ENCODE measurements at places on chromosomes 2 and 18.
A peak's percentile ranks its signal among the peaks of the same experiment; 100 is the strongest.

DNA sequence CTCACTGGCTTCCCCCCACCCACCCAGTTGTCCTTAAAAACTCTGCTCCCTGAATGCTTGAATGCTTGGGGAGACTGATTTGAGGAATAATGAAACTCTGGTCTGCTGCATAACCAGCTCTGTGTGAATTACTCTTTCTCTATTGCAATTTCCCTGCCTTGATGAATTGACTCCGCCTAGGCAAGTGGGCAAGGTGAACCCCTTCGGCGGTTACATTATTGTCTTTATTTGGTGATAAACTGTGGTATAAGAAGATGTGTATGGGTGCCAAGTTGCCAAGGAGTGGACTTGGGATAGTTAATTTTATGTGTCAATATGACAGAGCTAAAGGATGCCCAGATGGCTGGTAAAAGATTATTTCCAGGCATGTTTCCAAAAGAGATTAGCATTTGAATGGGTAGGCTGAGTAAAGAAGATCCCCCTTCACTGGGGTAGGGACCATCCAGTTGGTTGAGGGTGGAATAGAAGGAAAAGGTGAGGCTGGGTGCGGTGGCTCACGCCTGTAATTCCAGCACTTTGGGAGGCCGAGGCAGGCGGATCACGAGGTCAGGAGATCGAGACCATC, 98.5 kb upstream of the HAAO start:
- no peak for DNase-seq

GRCh38 chr2:132915812-132916549, 246.0 kb upstream of the LYPD1 start:
- no peak for DNase-seq

GRCh38 chr2:100865816-100866460, 46.0 kb downstream of the NPAS2 start:
- DNase-seq, result no peak

- DNase-seq, result no peak
Observed at GRCh38 chr2:120687210-120687609, 48.5 kb upstream of the GLI2 start.

DNA sequence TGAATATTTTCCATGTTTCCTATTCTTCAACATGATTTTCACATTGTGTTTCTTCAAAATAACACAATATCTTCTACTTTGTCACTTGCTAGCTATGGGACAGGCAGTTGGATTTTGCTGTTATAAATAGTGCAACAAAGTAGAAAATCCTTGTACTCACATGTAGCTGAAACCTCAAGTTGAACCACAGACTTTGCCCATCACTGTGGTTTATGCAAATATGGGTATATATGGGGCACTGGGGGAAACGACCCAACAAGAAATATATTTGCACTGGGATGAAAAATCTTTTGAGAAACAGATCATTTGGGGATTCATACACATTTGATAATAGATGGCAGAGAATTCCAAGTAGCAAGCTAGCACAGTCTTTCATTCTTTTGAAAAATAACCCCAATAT, 486.3 kb upstream of the MAP2 start:
- no peak for DNase-seq

DNA sequence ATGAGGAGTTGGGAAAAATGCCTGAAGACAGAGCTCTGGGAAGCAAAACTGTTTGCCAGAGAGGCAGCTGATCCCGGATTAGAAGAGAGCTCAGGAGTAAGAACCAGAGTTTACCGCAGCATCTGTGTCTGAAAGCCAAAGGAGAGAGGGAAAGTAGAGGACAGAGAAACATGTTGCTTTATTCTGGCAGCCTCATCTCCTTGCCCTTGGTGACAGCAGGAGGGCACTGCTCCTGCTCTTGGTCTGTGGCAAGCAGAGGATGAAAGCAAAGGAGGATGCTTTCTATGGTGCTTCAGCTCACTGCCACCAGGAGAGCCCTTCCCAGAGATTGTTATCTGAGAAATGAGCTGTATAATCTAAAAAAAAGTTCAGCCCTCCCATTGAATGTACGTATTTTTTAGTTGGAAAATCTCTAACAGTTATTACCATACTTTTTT, 7.7 kb downstream of the SLC1A4 start:
- DNase-seq, result no peak

- no peak for DNase-seq
Observed at GRCh38 chr2:193895226-193895625, 1700.5 kb upstream of the TMEFF2 start.

GRCh38 chr2:61700464-61700863, 153.4 kb downstream of the FAM161A start:
- no peak for DNase-seq

- DNase-seq, result no peak
Observed at GRCh38 chr18:11286431-11286830, 137.1 kb upstream of the PIEZO2 start.

GRCh38 chr2:64992218-64992617, 3.0 kb downstream of the SLC1A4 start:
- no peak for DNase-seq

- DNase-seq, result no peak
Observed at GRCh38 chr2:8219631-8220355, 462.1 kb upstream of the ID2 start.

- no peak for DNase-seq
Observed at GRCh38 chr2:119939915-119940314, 73.0 kb upstream of the EPB41L5 start.

GRCh38 chr2:60316381-60317033, 236.9 kb downstream of the BCL11A start:
- no peak for DNase-seq

GRCh38 chr2:36287363-36288275, 68.0 kb upstream of the CRIM1 start:
- no peak for DNase-seq

- no peak for DNase-seq
Observed at GRCh38 chr18:75638223-75638775, 210.8 kb upstream of the SMIM21 start.

- no peak for DNase-seq
Observed at GRCh38 chr18:73407506-73407905, 539.7 kb upstream of the NETO1 start.

- peak; percentile 2 for DNase-seq
Observed at GRCh38 chr2:100321866-100322820, at the start of gene LONRF2. Gene LONRF2, minus strand, starts transcription at chr2:100322501. Its CDS starts 408 bp downstream, at chr2:100322093.

DNA sequence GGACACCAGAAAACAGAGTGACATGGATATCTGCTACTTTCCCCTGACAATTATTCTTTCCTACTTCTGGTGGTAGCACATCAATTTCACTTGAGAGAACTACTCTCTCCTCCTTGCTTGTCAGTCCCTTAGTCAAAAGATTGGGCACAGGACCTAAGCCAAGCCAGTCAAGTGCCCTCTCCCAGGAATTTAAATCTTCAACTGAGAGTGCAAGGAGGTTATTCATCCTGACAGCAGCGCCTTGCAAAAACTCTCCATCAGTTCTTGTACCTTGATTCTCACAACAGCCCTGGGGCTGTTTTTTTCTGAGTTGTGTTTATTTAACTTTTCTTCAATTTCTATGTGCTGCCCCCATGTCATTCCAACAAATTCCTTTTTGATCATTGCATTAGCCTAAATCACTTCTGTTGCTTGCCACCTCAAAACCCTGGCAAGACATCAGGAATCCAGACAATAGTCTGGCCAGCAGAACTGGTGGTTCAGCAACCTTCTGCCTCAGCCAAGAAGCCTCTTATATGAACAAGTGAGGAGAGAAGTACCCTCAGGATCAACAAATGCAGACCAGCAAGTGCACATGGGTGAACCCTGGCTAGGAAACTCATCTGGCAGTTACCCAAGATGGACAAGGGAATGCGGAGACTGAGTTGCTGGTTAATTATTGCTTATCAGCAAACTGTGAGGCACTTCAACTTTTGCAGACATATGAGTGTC, 19.4 kb downstream of the COL4A3 start:
- no peak for DNase-seq

- no peak for DNase-seq
Observed at GRCh38 chr2:217873371-217873770, 129.4 kb downstream of the TNS1 start.

GRCh38 chr2:207137596-207138337, 28.0 kb downstream of the KLF7 start:
- no peak for DNase-seq

GRCh38 chr2:176917-177316, 86.9 kb downstream of the SH3YL1 start:
- no peak for DNase-seq

- no peak for DNase-seq
Observed at GRCh38 chr2:225052703-225053102, 10.4 kb upstream of the DOCK10 start.

DNA sequence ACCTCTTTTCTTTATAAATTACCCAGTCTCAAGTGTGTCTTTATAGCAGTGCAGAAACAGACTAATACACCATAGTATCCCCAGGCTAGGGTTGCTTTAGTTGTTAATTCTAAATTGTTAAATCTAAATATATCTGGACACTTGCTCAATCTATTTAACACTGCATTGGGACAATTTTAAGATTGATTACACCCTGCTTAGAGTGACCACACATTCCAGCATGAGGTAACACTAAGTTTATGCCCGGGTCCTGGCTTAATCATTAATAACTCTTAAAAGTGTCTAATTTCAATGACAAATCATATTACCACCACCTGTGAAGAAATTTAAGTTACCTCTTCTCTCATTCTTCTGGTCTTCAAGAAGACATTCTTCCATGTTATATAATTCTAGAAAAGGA, 131.4 kb downstream of the ZNF385B start:
- DNase-seq, result no peak

DNA sequence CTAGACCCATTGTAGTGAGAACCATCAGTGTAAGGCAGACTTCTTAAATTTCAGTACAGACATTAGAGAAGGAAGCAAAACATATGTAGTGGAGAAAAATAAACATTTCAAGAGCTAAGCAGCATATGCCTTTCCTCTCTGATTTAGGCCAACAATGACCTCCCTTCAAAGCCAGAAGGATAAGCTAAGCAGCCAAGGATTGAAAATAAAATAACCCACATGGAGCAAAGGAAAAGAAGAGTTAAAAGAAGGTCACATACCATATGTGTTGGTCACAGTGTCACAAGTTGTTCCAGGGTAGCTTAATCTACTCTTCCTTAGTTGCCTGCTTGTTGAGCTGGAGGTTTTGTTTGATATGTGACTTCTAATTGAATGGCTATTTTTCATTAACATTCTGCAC, 15.6 kb upstream of the LAMA1 start:
- DNase-seq, result no peak

GRCh38 chr2:184646177-184646576, 47.8 kb downstream of the ZNF804A start:
- no peak for DNase-seq

DNA sequence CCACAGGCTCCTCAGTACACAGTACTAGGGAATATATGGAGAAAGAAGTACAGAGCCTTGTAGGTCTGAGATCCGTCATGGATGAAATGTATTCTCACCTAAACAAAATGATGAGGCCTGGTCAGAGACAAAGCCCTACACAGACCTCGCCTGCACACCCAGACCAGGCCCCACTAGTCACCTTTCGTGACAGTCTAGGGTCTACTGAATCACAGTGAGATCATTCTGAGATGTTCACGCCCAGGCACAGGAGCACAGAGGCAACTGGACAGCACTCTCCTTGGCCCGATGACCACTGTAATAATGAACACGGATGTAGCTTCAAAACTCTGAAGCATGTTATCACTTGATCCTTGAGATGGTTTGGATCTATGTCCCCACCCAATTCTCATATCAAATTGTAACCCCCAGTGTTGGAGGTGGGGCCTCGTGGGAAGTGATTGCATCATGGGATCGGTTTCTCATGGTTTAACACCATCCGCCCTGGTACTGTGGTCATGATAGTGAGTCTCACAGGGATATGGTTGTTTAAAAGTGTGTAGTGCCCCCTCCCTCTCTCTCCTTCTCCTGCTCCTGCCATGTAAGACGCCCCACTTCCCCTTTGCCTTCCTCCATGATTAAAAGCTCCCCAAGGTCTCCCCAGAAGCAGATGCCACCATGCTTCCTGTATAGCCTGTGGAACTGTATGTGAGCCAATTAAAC, 15.1 kb downstream of the DOCK10 start:
- DNase-seq, result no peak

DNA sequence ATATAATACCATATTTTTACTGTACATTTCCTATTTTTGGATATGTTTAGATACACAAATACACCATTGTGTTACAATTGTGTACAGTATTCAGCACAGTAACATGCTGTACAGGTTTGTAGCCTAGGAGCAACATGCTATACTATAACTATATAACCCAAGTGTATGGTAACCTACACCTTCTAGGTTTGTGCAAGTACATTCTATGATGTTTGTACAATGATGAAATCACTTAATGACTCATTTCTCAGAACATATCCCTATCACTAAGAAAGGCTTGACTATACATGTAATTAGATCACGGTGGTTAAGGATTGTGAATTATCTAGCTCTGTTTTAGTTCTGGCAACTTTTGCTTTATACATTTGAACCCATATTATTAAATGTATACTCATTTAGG, 31.3 kb downstream of the NPHP1 start:
- DNase-seq, result no peak

- DNase-seq, result no peak
Observed at GRCh38 chr2:159555651-159556392, 60.5 kb downstream of the BAZ2B start.

DNA sequence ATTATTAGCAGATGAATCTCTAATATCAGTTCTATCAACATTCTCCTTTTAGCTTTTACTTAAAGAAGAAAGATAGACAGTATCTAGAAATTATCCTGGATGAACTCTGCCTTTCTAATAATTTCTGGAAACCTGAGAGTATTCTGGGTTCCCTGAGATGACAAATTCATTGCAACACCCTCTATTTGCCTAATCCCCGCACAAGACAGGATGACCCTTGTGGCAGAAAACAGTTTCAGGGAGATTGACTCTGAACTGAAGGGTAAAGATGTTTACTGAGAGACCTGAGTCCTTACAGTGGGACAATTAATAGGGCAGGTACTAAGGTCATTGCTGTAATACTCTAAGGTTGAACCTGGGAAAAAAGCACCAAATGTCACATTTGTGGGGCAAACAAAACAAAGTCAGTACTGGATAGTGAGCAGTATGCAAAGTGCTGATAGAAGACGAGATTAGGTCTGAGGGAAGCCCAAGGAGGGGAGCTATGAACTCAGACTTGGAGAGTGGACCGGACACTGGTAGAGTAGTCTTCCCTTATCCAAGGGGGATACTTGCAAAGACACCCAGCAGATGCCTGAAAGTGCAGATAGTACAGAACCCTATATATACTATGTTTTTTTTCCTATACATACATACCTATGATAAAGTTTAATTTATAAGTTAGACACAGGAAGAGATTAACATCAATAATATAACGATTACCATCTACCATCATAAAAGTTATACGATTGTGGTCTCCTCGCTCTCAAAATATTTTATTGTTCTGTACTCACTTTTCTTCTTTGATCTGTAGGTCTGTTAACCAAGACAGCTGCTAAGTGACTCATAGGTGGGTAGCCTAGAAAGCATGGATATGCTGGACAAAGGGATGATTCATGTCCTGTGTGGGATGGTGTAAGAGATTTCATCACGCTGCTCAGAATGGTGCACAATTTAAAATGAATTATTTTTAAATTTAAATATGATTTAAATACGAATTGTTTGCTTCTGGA, 148.3 kb upstream of the KLHL14 start:
- no peak for DNase-seq

All from stimulated activated CD4-positive, alpha-beta T cell treated with anti-CD3 and anti-CD28 coated beads, Interleukin-12 subunit alpha, Interleukin-12 subunit beta, amount 100 ng/mL, for 4 hours (primary cell).